ENCODE measurements at places on chromosomes 5 and 9.
A peak's percentile ranks its signal among the peaks of the same experiment; 100 is the strongest.

- DNase-seq, result no peak
Measured at GRCh38 chr5:62068554-62068953, 237.5 kb upstream of the KIF2A start.

DNA sequence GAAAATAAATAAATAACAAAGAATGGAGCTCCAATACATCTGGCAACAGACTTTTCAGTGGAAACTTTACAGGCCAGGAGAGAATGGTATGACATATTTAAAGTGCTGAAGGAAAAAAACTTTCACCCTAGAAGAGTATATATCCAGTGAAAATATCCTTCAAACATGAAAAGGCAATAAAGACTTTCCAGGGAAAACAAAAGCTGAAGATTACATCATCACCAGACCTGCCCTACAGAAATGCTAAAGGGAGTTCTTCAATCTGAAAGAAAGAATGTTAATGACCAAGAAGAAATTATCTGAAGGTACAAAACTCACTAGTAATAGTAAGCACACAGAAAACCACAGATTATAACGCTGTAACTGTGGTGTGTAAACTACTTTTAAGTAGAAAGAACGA, 8.3 kb upstream of the RCL1 start:
- DNase-seq, result peak; percentile 15

DNA sequence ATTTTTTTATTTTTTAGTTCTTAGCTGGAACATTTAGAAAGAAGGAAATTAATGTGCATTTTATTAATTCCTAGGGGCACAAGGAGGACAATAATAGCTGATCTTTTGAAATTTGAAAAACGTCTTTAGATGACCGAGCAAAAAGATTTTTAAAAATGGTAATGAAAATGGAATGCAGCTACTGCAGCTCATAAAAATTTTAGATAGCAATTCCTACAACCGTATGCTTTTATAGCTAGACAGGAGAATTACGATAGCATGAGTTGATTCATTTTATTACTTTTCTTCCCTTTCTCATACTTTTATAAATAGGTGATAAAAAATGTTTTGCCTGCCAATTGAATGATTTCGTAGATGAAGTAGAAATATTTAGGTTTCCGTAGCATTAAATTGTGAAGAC, 13.7 kb upstream of the RUFY1 start:
- no peak for DNase-seq

DNA sequence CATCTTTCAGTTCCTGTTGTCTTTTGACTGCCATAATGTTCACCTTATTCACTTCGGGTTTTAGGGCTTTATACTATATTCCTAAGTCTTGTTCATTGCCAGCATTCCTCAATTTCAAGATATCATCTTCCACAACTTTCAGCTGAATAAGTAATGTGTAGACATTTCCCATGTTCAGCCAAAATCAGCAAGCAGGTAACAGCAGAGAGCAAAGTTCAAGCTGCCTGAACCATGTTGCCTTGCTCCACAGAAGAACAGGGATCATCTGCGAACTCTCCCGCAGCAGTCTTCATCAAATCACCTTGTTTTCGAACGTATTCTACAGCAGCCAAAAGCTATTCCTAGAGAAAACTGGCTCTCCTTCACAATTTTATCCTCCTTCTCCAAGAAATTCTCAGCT, 95.3 kb upstream of the CCDC112 start:
- DNase-seq, result no peak

- peak; percentile 31 for DNase-seq
Measured at GRCh38 chr5:95779611-95780010, 42.9 kb downstream of the GLRX start.

GRCh38 chr9:110427497-110428104, 89.9 kb upstream of the TXNDC8 start:
- peak; percentile 23 for DNase-seq

DNA sequence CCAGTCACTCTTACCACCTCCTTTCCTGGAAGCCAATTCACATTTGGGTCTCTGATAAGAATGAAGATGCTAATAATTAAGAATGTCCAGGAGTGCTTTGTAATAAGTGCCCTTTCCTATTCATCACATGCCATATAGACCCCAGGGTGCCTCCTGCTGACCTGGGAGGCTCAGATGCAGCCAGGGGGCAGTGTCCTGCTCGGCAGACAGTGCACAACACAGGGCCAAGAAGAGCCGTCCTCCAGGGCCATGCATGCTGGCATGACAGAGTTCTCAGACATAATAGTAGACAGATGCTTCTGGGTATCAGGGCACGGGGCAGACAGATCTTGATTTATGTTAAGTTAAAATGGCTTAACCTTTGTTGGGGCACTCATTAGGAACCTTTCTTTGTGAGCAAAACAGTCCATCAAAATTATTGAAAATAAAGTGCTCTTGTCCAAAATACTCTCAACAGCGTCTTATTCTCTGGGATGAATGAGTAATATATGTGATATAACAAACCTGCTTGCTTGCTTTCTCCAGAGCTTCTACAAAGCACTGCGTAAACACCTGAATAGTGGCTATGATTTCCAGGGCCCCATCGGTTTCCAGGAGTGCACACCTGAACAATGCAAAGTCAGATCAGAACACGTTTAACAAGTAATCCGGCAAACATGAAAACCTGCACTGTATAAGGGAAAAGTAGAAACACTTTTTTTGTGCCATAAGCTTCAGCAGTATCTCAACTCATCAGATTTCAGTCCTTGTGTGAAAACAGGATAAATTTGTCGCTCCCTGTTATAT, 192.7 kb downstream of the FANCC start:
- no peak for DNase-seq

GRCh38 chr9:100104314-100104713, 5.3 kb downstream of the INVS start:
- no peak for DNase-seq

DNA sequence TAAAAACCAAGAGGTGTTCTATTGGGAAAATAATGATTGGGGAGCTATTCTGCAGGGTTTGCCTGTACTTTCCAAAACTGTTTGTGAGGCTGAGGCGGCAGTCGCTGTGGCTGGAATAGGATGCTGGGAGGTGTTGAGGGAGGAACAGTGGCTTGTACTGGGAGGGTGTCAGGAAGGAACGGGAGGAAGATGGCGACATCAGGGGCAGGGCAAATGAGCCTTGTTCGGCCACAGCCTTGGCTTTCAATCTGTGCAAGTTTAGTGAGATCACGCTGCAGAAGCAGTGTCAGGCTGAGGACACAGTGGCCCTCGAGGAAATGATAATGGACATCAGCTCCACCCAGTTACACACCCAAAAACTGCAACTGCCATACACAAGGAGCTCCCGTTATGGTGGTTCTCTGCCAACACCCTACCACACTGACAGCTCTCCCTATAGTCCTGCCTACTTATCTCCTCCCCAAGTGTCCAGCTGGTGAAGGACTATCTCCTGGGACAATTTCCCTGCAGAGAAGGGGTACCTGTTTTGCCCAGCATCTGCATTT, 27.3 kb downstream of the KIF2A start:
- no peak for DNase-seq

GRCh38 chr5:120314191-120314590, 149.9 kb upstream of the PRR16 start:
- DNase-seq, result peak; percentile 24

- no peak for DNase-seq
Measured at GRCh38 chr5:32621256-32621655, 35.9 kb downstream of the SUB1 start.

DNA sequence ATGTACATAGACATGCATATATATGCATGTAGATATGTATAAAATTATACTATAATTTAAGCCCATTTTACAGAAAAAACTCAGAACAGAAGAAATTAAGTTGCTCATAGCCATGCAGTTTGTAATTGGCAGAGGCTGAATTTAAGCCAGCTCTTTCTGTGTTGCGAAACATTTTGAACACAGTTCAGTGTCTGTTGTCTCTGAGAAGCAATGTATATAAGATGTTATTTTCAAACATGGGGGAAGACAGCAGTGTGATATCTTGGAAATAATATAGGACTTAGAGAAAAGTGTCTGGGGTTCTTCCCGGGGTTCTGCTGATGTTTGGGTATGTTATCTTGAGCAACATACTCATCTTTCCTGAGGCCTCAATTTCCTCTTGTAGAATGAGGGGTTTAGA, 37.6 kb downstream of the SVEP1 start:
- DNase-seq, result peak; percentile 52

DNA sequence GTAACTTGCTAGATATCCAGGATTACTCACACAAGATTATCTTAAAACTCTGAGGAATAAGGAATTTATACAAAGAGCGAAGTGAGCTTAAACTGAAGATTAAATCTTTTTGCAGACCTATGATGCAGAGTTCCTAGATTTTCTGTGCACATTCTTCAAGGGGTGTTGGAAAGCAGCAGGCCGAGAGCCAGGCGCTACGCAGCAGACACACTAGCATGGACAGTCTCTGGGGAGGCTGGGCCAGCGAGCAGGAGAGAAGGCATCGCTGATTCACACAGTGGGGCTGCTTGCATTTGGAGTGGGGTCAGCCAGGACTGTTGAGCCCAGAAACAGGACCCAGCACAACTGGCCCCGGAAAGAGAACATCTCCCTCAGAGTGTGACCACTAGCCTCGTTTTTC, 136.3 kb downstream of the ADAMTS16 start:
- no peak for DNase-seq

GRCh38 chr5:113039229-113039933, 62.8 kb downstream of the DCP2 start:
- DNase-seq, result no peak

DNA sequence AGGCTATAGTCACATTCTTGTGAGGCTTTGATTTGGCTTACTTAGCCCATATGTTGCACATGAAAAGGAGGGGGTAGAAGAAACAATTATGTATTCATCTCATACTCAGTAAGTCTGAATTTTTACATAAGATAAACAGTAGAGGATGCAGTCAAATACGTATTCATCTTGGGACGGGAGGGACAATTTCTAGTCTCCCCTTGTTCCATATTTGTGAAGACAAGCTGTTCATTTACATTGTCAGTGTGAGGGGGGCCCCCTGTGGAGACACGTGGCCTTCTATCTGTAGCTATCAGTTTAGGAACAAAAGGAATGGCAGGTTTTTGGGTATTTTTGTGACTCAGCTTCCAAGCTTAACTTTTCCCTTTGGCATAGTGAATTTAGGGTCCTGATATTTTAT, 49.2 kb upstream of the PPP1R2B start:
- no peak for DNase-seq

DNA sequence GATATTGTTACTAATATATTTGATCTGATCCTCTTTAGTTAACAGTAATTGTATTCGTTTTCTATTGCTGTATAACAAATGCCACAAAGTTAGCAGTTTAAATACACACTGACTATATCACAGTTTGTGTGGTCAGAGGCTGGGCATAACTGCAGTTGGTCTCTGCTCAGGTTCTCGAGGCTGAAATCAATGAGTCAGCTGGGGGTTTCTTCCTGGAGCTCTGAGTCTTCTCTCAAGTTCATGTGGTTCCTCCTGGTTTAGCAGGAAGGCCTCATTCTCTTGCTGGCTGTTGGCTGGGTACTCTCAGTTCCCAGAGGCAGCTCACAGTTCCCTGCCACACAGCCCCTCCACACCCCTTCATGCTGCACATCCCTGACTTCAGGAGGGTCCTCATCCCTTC, 20.7 kb downstream of the COL23A1 start:
- DNase-seq, result no peak

DNA sequence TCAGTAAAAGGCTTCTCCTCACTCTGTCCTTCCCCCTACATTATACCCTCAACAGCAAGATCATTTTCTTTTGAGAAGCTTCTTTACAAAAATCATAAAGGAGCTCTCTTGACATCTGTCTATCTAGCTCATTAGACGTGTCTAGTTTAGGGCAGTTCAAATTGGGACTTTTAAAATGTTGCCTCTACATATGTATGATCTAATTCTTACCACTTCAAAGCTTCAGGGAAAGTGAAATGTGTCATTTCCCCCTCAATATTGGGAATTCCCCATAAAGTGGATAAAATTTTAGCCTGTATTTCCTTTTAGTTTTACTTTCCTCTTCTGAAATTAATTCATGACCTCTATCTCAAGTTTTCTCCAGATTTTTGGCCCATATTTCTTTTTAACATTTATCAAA, 323.7 kb downstream of the ARRDC3 start:
- DNase-seq, result no peak

DNA sequence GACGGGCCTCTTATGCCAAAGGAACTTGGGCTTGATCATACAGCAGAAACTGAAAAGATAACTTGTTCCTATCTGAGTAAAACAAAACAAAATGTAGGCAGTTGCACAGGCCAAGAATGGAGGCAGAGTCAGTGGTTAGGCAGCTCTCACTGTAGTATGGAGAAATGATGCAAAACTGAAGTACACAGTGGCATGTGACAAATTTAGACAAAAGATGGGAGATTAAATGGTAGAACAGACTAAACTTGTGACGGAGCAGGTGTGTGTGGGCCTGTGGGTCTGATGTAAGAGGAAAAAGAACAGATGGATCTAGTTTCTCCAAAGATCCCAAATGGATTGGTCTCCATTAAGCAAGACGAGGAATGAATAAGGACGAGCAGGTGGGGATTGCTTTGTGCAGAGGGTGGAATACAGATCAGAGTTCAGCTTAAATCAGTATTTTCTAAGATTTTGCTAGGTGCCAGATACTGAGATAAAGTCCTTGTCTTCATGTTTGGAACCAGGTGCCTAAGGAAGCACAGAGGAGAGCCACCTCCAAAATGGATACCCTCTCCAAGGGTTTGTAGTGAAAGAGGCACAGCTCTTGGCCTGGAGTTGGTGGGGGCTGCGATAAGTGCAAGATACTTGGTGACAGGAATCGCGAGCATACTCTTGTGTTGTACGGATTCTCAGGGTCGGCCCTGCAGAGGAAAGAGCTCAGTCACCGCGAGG, 722 bp upstream of the DCP2 start:
- no peak for DNase-seq

DNA sequence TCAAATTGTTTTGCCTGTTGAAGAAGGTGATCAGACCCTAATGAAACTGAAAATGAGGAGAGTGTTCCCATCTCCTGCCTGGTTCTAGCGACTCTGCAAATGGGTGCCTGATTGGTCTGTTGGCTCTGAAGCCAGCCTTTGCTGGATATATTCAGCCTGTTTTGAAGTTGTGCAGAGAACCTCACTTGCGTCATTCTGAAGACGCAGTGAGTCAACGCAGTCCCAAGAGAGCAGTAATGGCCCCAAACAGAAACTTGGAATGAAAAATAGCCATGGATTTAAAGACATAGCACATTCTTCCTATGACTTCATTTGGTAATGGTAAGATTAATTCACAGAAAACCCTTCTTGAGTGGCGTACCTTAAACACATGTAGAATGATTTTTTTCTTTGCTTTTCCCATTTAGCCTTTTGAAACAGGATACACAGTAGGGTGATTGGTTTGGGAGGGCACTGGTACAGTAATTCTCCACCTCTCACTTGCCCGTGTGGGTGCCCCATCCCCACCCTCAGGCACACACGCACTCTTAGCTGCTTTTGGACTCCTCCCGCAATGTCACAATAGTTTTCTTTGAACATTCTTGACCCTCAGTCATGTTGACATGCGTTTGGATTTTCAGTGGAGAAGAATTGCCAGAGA, 54.1 kb upstream of the ABL1 start:
- peak; percentile 97 for DNase-seq

DNA sequence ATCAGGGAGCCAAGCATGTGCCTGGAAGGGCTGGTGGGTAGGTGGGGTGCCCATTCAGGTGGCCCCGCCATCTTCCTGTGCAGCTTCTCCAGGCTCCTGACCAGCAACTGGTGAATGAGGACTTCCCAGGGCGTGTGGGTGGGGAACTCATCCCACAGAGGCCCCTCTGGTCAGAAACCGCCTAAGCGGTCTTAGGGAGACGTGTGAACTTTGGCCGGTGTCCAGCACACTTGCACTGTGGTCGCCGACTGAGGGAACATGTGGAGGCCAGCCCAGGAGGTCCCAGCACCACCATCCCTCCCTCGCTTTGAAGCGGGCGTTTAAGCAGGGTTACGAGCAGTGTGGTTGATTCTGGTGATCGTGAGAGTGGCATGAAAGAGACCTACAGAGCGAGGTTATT, 77.8 kb downstream of the MVB12B start:
- DNase-seq, result no peak
